Epithelial cell of umbilical artery (primary cell): ENCODE measurements at places on chromosomes 1 and 21. TPM values are rescaled to one million over a fixed set of nuclear protein-coding genes. Genes with fewer than 3 reads are reported as not detected.

Gene DOCK7
- 26.1 and 30.5 TPM in 2 replicates for total RNA-seq

Gene MROH7
- total RNA-seq, result under 0.01 and 0.30 TPM in 2 replicates

Gene ACTL8
- under 0.01 TPM in 1 of 2 replicates, not detected in the other for total RNA-seq

Gene SMIM1
- total RNA-seq, result 3.2 TPM in 1 of 2 replicates, not detected in the other

Gene ITLN2
- not detected in 2 replicates for total RNA-seq

Gene HRNR
- not detected in 2 replicates for total RNA-seq

Gene HSPA13
- 69.8 and 71.9 TPM in 2 replicates for total RNA-seq

Gene ETV3L
- total RNA-seq, result not detected in 2 replicates

Gene RGS5
- 106 and 114 TPM in 2 replicates for total RNA-seq

Gene USP48
- 91.6 and 97.6 TPM in 2 replicates for total RNA-seq

Gene NLRP3
- 1.2 and 2.6 TPM in 2 replicates for total RNA-seq

Gene TSPAN1
- total RNA-seq, result 1.3 and 2.0 TPM in 2 replicates

Gene KRTAP19-3
- not detected in 2 replicates for total RNA-seq

Gene OR6N1
- not detected in 2 replicates for total RNA-seq

Gene TRIM67
- not detected in 2 replicates for total RNA-seq

Gene CGN
- total RNA-seq, result under 0.01 and 0.30 TPM in 2 replicates

Gene SEMA4A
- 0.65 and 1.8 TPM in 2 replicates for total RNA-seq

Gene CXADR
- total RNA-seq, result 26.6 and 54.3 TPM in 2 replicates

Gene ILDR2
- total RNA-seq, result 0.61 TPM in 1 of 2 replicates, not detected in the other

Gene HPCA
- total RNA-seq, result not detected in 2 replicates

Gene LAPTM5
- total RNA-seq, result 4.1 and 9.7 TPM in 2 replicates

Gene KRTAP13-2
- not detected in 2 replicates for total RNA-seq

Gene RAB25
- total RNA-seq, result not detected in 2 replicates

Gene OR2AK2
- total RNA-seq, result not detected in 2 replicates

Gene NPHS2
- not detected in 2 replicates for total RNA-seq

Gene LENEP
- total RNA-seq, result 0.76 TPM in 1 of 2 replicates, not detected in the other
